IPS DF 6.9 (cell line): ENCODE measurements at places on chromosomes 6 and 20.

GRCh38 chr6:165487347-165487746, 175.7 kb downstream of the PDE10A start:
- no peak for DNase-seq

GRCh38 chr6:128068119-128068479, 167.2 kb upstream of the THEMIS start:
- no peak for DNase-seq

DNA sequence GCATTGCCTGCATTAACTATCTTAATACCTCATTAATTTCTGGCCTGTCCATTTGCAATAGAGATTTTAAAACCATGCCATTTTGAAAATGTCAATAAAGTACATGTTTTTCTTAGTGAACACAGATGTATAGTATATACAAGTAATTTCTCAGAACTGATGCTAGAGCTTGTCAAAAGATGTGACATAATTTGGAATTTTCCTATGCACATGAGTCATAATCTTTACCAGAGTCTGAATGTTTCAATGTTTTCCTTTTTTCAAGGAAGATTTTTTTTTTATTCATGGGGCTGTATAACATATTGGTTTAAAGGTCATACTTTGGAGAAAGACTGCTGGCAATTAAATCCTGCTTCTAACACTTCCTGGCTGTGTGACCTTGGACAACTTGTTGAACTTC, 1347.5 kb upstream of the ADGRB3 start:
- no peak for DNase-seq

DNA sequence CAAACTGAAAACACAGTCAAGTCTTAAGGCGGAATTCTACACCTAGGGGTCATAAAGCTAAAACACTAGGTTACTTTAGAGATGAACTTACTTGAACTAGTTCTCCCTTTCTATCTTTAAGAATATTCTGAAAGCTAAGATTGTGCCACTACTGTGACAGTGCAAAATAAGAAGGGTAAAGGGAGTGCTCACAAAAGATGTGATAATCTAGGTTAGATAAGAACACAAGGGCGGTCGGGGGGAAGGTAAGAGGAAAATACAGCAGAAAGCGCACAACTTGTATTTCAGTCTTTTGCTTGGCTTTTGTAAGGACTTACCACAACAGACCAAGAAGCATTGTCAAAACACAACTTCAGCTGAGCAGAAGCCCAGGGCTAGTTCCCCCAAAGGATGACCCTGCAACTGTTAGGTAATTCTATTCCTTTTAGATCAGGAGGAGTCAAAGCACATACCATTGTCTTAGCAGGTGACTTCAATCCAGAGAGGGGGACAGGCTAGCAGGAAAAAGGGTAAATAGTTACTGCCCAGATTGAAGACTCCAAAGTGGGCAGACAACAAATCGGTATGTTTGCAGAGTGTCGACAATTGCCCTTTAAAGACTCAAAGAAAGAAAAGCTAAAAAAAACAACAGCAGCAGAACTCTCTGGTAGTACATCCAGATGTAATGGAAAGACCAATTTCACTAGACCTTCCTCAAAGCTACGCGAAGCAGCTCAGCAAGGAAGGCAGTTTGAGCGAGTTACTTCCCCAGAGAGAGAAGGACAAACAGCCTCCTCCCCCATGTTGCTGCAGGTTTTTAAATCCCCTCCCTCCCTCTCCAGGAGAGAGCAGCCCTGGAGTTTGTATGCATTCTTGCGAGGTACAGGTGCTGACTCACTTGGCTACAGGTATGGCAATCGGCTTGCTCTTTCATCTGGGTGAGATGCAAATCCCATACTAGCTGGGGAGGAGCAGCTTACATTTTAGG, 59.0 kb downstream of the RIPOR2 start:
- DNase-seq: peak; percentile 68

DNA sequence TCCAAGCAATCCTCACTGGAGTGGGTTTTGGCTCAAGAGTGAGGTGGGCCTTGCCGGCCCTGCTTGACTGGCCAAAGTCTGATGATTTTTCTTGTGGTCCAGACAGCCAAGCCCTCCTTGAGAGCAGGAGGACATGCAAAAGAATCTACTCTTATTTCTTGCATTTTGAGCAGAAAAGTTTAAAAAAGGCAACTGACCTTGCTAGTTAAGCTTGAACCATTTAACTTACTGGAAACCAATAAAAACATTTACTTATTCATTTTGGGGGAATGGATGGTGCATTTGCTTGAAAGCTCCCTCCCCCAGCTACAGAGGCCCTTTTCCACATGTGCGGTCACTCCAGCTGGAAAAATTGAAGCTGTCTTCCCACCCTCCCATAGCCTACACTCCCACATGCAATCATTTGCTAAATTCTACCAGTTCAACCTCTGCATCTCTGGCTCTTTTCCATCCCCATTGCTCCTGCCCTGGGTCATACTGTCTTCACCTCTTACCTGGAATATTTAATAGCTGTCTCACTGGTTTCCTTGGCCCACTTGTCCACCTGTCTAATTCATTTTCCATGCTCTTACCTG, 527.9 kb downstream of the DHX35 start:
- no peak for DNase-seq

DNA sequence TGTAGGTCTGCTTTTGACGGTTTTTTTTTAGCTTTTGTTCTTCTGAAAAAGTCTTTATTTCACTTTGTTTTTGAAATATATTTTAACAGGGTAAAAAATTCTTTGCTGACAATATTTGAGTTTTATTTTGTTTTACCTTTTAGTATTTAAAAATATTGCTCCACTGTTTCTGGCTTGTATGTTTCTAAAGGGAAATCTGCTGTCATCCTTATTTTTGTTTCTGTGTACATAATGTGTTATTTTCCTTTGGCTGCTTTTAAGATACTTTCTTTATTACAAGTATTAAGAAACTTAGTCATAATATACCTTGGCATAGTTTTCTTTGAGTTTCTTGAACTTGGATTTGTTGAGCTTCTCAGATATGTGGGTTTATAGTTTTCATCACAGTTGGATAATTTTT, 88.6 kb upstream of the SPACA1 start:
- no peak for DNase-seq

- no peak for DNase-seq
These were observed 19.5 kb downstream of the CST4 start for GRCh38 chr20:23669327-23669726.

GRCh38 chr6:159533016-159533415, 160.0 kb downstream of the SOD2 start:
- DNase-seq: no peak

- DNase-seq: no peak
These were observed 268.4 kb downstream of the SMOC2 start for GRCh38 chr6:168709390-168709789.

GRCh38 chr6:4057036-4057435, 21.9 kb downstream of the FAM217A start:
- no peak for DNase-seq

DNA sequence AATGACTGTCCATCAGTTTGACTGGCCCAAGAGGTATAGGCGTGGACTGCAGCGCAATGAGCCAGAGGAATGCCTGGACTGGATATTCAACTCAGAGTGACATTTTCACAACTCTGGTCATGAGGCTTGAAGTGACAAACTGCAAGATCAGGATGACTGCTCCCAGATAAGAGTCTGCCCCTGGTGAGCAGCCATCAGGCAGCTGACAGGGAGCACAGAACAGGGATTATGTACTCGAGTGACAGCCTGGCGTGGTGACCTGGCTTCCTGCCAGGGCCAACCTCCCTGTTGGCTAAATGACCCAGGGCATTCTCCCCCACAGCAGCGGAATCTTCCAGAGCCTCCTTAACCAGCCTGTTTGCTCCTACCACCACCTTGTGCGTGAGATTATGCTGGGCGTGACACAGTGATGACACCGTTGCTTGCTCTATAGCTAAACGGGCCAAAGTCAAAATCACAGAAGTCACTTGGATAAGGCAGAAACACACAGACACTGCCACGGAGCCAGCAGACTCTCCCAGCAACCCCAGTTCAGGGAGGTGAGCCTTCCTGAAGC, 209.1 kb upstream of the JARID2 start:
- DNase-seq: no peak

- no peak for DNase-seq
These were observed 236.6 kb downstream of the ARID1B start for GRCh38 chr6:157013649-157014304.

- no peak for DNase-seq
These were observed 111.0 kb downstream of the NOL4L start for GRCh38 chr20:32474009-32474716.

GRCh38 chr6:149473080-149474052, 11.4 kb downstream of the ZC3H12D start:
- DNase-seq: no peak

- no peak for DNase-seq
These were observed 41.9 kb upstream of the HFE start for GRCh38 chr6:26045065-26045927.

DNA sequence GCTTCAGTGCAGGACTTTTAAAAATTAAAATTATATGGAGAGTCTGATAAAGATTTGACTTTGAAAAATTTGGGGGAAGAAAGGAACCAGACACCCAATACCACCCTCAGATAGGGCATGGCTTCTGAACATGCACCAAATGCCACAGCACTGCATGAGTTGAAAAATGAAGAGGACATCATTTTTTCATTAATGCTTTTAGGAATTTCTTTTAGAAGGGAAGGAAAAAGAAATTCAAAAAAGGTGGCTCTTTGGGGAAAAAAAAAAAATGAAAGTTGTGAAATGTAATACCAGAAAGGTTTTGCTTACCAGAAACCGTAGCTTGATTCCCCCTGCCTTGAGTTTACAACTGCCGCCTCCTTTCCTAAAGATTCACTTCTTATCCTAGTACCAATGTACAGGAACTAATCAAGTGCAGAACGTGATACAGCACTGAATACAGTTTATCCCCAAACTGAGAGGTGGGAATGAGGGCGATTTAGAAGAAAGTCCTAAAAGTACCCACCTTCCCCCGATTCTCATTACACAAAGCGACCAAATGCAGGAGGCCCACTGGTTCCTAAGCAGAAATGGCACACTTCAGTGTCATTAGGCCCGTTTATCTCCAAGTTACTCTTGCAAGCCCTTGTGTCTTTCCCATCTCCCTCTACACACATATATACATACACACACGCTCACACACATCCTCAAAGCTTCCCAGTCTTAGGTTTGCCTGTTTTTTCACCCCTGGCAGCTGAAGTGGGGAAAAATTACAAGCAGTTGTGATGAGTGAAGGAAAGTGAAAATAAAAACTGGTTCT, 2.8 kb downstream of the PPP1R10 start:
- DNase-seq: no peak

DNA sequence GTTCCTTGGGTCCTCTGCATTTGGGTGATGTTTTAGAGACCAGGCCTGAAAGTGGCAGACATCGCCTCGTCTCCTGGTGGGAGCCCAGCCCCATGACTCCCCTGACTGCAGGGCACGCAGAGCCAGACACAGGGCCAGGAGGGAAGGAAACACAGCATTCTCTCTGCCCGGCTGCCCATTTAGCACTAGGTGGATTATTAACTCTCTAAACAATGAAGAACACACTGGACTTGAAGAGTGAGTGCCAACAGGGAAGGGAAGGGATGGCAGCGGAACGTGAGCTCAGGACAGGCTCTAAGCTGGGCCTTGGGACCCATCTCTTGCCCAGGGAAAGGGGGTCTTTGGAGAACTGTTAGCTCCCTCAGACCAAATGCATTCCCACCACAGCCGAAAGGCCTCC, 80.4 kb downstream of the TBXT start:
- no peak for DNase-seq

GRCh38 chr6:158660333-158660754, 10.5 kb downstream of the SYTL3 start:
- DNase-seq: no peak

DNA sequence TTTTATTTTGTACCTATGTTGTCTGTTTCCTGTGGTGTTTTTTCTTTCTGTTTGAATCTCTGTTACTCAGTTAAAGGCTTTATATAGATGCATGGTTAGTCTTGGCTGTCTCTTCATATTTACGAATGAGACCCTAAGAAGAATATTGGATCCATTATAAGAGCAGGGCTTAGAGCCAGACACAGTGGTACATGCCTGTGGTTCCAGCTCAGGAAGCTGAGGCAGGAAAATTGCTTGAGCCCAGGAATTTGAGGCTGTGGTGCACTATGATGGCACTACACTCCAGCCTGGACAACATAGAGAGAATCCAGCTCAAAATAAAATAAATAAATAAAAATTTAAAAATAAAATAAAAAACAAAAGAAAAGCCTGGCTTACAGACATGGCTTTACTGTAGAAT, 211.1 kb downstream of the SOD2 start:
- no peak for DNase-seq

- no peak for DNase-seq
These were observed 39.2 kb downstream of the KIF3B start for GRCh38 chr20:32316667-32317066.

DNA sequence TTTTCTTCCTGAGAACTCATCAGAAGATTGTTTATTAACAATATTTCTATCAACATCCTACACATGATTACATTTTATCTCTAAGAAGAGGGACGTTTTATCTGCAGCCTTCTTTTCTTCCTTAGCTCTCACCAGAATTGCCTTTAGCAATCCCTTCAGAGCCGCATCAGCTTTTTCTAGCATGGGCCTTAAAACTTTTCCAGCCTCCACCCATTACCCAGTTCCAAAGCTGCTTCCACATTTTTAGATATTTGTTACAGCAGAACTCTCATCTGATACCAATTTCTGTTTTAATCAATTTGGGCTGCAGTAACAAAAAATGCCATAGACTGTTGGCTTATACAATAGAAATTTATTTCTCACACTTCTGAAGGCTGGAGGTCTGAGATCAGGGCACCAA, 281.5 kb downstream of the THBS2 start:
- DNase-seq: no peak

GRCh38 chr20:2210646-2211552, 84.9 kb upstream of the TGM3 start:
- no peak for DNase-seq

- no peak for DNase-seq
These were observed 235.0 kb upstream of the PRDM1 start for GRCh38 chr6:105851113-105851580.

- no peak for DNase-seq
These were observed 293.5 kb downstream of the UTRN start for GRCh38 chr6:144578385-144579350.

DNA sequence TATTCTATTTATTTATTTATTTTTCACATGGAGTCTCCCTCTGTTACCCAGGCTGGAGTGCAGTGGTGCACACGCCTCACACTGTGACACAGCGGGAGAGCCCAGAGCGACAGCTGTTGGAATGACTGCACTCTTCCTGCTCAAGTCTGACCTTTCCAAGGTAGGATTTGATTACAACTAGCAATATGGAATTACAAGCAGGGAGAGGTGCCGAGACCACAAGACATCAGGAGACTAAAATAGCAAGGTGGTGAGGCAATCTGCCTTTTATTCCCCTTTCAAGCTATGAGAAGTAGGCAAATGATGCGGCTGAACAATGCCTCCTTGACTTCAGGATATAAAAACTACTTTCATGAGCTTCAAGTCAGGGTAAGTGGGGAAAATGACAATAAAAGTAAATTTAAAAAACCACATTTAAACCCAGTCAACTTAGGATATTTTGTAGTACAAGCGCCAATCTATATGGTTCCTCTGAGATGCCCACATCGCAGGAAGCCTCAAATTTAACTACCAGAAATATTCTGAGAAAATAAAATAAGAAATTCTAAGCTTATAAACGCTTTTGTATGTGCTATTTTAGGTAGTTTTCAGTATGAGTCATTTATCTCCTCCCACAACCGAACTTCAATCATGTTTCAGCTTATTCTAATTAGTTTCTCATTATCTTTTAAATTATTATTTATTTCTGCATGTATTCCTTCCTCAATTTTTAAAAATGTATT, 146.9 kb upstream of the SGK1 start:
- DNase-seq: no peak
